ENCODE measurements at places on chromosomes 12 and 14. TPM values are rescaled to one million over a fixed set of nuclear protein-coding genes. Genes with fewer than 3 reads are reported as not detected.

The LRRC43 gene
- polyA plus RNA-seq: 0.27 TPM

The DDN gene
- 0.04 TPM for polyA plus RNA-seq

The GUCY2C gene
- polyA plus RNA-seq: not detected

The KRT73 gene
- polyA plus RNA-seq: not detected

The LUM gene
- 236 TPM for polyA plus RNA-seq

The GPRC5A gene
- polyA plus RNA-seq: 118 TPM

The EPYC gene
- polyA plus RNA-seq: not detected

The LRP6 gene
- 18.4 TPM for polyA plus RNA-seq

The MYL2 gene
- polyA plus RNA-seq: not detected

The SELPLG gene
- polyA plus RNA-seq: 9.8 TPM

The RASSF8 gene
- 22.0 TPM for polyA plus RNA-seq

The LTB4R gene
- 0.98 TPM for polyA plus RNA-seq
